Activated CD8-positive, alpha-beta T cell treated with anti-CD3 and anti-CD28 coated beads, Interleukin-2, amount 10 ng/mL, durations not matched to agents 7 days and 5 days (primary cell): ENCODE measurements at places on chromosomes 12 and 14.

DNA sequence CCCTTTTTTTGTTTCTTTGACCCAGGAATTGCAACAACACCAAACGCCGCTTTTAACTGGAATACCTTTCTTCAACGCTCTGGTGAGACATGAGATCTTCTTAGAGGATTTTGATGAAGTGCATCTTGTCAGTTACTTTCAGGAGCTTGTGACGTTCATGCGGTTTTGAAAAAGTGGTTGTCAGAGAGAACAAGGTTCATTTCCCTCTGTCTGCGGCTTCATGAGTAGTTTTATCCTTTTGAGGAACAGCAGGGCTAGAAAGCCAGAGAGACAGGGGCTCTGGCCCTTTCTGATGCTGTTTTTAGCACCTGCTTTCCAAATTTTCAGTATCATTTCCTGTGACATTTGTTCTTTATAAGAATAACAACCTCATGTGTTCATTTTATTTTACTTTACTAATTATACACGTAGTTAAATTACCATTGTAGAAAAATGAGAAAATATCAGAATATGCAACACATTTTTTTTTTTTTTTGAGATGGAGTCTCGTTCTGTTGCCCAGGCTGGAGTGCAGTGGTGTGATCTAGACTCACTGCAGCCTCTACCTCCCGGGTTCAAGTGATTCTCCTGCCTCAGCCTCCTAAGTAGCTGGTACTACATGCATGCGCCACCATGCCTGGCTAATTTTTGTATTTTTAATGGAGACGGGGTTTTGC is 61.8 kb downstream of the GLT1D1 start:
- DNase-seq = peak; percentile 76

- peak; percentile 54 for DNase-seq
Measured at GRCh38 chr12:123120452-123121166, 30.3 kb downstream of the PITPNM2 start.

- DNase-seq = no peak
Measured at GRCh38 chr14:68308726-68309520, 483.9 kb downstream of the ZFP36L1 start.

- no peak for DNase-seq
Measured at GRCh38 chr12:20472102-20472782, 103.9 kb downstream of the PDE3A start.

DNA sequence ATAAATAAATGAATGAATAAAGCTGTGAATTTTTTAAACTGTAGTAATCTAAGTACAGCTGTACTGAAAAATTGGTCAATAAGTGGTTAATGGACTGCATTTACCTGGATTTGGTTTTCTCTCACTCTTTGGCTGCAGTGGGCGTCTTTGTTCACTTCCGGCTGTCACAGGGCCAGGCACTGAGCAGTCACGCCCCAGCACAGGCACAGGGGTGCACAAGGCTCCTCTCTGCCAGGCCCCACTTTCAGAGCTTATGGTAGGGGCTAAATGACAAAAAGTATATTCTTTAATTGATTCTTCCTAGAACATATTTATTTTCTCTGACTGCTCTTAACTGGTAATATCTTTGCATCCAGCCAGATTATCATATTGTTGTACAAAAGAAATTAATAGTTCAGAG is 70.6 kb upstream of the DYNC1H1 start:
- DNase-seq = no peak

- DNase-seq = no peak
Measured at GRCh38 chr12:49503674-49504180, 35.1 kb upstream of the KCNH3 start.

DNA sequence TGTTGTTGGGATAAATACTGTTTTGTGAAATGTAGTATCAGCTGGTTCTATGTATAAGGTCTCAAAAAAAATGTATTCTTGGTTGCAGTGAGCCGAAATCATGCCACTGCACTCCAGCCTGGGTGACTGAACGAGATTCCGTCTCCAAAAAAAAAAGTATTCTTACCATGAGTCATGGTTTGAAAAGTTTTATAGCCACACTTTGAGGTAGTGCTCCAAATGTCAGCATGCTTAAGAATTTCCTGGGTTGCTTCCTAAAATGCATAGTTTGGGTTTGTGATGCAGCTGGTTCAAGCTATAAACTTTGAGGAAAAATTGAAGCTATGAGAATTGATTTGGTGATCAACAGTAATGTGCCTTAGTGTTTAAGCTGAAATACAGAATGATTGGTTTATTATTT is 48.0 kb downstream of the ETNK1 start:
- no peak for DNase-seq

DNA sequence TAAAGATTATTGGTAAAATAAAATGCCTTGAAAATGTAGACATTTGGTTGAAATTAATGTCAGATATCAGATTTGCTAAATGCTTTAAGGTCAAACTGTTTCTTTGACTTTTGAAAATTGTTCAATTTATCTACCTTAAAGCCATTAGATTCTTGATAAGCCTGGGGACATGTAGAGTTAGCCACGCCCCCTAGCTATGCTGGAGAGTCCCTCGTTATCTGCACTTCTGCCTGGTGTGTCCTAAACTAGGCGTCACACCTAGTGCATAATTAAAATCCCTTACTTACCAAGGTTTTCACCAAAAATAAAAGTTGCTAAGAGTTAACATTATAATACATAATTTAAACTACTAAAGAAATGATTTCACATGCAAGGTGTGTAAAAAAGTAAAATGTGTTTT is 79.5 kb downstream of the EGLN3 start:
- DNase-seq = no peak

DNA sequence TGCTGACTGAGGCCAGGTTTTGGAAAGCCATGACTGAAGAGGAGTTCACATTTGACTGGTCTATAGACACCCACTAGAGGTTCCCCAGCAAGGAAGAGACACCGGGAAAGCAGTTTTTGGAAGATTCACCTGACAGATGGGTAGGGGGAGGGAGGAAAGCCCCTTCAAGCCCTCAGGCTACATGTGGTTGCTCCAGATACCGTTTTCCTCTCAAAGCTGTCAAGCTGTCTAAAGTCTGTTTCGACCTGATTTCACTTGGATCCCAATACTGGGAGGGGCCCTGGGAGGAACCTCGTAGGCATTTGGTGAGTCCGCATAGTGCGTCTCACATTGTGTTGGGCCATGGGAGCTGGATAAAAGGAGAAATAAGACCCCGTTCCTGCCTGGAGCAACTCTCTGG is 1.7 kb upstream of the LRP1 start:
- no peak for DNase-seq

DNA sequence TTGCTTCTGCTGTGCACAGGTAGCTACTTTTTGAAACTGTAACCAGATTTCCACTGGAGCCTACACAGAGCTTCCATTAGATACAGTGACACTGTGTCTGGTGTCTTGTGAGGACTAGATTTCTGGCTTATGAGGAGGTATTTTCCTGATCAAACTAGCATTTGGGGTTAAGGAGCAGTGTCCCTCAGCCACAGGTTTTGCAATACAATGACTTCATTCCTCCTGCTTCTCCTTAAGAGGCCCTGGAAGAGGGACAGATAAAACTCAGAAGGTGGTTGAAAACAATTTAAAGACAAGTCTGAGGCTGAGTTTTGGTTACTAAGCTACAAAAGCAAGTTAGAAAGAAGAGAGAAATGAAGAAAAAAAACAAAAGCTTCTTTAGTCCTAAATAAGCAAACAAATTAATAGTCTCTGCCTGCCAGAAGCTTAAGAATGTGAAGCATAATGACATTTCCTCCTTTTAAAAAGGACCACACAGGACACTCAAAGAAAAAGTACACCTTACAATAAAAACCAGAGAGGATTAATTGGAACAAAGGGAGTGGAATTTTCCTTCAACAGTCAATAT is 53.0 kb downstream of the PKP2 start:
- DNase-seq = no peak

GRCh38 chr12:57161491-57161890 is 14.1 kb upstream of the LRP1-AS start:
- DNase-seq = no peak

- DNase-seq = no peak
Measured at GRCh38 chr12:74980510-74980909, 229.1 kb downstream of the KCNC2 start.

GRCh38 chr12:118925407-118925806 is 55.9 kb upstream of the SRRM4 start:
- DNase-seq = no peak

- no peak for DNase-seq
Measured at GRCh38 chr12:116943419-116944372, 32.9 kb downstream of the FBXW8 start.

GRCh38 chr12:124543590-124544310 is 23.7 kb downstream of the NCOR2 start:
- no peak for DNase-seq

DNA sequence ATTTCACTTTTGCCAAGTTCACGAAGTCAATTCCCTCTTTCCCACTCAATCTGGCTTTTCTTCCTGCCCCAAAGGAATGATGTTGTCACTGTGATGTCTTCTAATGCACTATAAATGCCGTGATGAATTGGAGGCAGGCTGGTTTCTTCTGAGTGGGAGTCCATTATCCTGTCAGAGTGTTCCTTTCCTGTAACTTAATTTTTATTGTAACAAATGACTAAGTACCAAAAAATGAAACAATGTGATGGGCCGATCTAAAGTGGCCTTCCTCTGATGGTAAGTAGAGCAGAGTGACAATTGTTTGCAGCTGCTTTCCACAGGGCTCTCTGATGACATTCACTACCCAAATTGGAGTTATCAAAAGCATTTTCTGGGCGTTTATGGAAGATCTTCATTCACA is 22.2 kb downstream of the TMEM30B start:
- no peak for DNase-seq

DNA sequence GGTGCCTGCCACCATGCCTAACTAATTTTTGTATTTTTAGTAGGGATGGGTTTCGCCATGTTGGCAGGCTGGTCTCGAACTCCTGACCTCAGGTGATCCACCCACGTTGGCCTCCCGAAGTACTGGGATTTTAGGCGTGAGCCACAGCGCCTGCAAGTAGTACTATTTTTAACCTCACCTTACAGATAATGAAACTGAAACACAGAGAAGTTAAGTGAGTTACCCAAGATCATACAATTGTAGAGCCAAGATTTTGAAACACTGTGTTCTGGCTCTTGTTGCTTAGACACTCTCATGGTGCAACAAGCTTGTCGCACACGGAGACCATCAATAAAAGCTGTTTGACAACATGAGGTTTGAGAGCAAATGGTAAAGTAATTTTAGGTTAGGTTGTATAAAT is 159.1 kb upstream of the LMNTD1 start:
- no peak for DNase-seq

GRCh38 chr14:61565836-61566536 is 129.3 kb upstream of the HIF1A start:
- DNase-seq = no peak

DNA sequence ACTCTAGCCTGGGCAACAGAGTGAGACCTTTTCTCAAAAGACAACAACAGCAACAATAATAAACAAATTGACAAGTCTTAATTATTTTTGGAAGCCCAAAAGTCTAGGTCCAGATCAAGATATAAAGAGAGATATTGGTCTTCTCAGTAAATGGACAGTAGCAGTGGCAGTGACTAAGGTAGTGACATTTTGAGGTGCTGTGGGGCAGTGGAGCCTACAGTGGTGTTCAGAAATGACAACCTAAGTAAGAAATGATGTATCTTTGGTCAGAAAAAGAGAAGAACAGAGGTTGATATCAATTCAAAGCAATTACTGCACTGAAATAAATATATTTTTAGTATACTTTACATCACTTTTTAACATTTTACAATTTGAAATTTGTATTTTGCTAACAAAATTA is 20.7 kb downstream of the METTL25 start:
- no peak for DNase-seq

DNA sequence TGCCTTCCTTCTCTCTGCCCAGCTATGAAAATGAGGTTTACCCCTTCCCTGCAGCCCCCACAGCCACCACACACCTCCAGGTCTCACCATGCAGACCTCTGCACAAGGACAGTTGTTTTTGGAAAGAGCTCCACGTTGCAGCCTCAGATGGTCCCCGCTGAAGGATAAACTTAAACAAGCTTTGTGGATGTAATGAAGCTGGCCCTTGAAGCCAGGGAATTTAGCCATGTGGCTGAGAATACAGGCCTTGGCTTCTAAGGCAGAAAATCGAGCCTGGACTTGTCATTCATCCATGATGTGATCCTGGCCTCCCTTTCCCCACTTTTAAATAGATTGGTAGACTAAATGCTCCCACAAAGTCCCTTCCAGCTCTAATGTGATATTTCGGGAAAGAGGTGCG is 79.4 kb downstream of the TBX3 start:
- DNase-seq = no peak

DNA sequence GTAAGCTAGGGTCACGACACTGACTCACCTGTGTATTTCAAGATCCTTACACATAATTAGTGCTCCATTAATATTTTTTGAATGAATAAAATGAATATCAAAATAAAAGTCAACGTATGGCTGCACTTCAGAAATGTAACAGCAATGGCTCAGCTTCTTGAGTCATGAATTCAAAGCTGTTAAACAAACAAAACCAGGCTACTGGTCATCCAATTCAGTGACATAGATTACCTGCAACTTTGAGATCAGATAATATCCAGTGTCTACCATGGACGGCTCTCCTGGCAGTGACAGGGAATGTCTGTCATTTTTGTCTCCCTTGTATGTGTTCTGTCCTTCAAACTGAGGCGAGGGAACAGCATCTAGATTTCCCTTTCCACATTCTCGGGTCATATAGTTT is 225.6 kb downstream of the EFCAB11 start:
- DNase-seq = no peak

DNA sequence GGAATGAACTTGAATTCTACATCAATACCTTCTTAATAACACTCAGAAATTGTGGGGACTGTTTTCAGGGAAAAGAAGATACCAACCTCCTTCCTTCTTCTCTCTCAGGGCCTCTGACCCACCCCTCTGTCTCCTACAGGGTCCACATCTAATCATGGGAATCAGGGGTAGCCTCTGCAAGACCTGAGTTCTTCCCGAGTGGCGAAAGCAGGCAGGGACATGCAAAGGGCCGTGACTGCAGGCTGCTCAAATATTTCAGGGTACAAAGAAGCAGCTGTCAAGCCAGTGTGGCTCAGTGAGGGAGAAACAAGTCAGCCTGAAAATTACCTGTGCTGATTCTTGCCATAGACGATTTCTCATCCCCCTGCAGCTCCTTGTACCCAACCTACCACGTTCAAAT is 123.1 kb upstream of the PARP11 start:
- no peak for DNase-seq

DNA sequence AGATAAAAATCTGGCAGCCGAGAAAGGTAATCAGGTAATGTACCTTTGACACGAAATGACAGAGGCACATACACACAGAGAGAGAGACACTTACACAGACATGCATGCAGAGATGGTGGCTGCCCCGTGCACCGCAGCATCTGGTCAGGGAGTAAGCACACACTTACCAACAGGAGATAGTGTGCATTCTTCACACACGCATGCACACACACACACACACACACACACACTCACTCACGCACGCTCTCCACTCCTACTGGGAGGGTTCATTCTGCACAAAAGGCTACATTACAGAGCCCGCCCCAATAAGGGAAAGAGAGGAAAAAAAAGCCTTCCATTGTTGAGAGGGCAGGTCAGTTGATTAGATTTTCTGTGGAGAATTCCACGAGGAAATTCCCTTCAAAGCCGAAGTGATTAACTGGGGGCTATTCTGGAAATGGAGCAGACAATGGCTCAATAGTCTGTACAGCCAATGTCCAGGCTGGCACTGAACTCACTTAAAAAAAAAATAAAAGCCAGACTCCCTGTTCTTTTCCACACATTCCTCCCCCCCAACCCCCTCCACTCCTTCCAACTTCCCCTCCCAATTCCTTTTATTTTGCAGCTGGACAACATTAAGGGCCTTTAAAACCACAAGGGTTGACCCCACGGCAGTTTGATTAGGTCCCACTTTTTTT is 1.4 kb upstream of the SOX5 start:
- no peak for DNase-seq

GRCh38 chr12:30197392-30198057 is 413.8 kb upstream of the TMTC1 start:
- DNase-seq = no peak

- DNase-seq = no peak
Measured at GRCh38 chr14:82414853-82415539, 881.3 kb upstream of the SEL1L start.
